ENCODE measurements at places on chromosomes 11 and 22.

GRCh38 chr11:13720940-13721339 lies 52.5 kb downstream of the FAR1 start:
- no peak for DNase-seq

DNA sequence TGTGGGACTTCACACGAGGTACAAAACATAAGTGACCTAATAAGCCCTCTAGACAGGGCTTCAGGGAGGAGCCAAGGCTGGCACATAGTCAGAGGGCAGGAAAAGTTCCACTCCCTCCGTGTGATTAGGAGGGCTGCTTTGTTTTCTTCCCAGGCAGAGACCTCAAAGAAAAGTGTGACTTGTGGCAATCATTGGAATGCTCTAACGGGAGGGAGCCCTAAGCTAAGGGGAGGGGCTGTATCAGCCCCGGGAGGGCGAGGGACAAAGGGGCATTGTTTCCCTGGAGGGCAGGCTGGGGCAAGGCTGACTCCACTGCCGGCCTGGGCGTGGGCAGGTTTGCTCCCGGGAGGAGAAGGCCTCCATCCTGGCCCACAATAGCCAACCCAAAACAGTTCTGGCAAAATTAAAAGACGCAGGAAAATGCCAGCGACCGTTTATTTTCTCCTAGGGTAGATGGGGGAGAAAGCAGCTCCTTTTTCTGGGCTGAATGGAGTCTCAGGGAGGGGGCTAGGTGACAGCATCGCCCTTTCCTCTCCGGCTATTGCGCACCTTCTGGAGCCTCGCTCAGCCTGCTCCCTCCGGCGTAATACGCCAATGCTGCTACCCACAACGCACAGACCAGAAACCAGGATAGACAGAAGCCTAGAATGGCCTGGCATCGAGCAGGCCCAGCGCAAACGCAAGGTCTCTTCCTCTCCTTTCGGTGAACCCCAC lies 60.2 kb downstream of the ENDOD1 start:
- DNase-seq = no peak

- DNase-seq = no peak
Measured at GRCh38 chr22:37659897-37660708, 1.6 kb downstream of the PDXP start.

GRCh38 chr11:75428281-75428724 lies 4.7 kb downstream of the KLHL35 start:
- DNase-seq = peak; percentile 83

DNA sequence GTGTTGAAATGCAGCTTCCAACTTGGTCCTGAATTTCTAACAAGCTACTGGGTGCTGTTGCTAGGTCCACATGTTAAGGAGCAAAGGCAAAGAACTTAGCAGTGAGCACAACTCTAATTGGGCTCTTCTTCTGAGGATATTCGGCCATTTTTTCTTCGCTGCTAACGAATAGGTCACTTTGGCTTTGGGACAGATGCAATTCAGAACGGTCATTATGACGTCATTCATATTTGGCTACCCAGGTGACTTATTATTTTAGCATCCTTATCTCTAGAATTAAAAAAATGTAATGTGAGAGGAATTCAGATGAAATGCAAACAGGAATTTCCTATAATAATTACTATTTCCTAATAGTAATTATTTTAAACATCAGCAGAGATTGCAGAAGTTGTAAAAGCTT lies 13.9 kb downstream of the TMA7B start:
- no peak for DNase-seq

- DNase-seq = peak; percentile 84
Measured at GRCh38 chr22:17705951-17706900, 67.7 kb downstream of the BCL2L13 start.

- no peak for DNase-seq
Measured at GRCh38 chr11:79461666-79462645, 21.1 kb upstream of the TENM4 start.

- DNase-seq = no peak
Measured at GRCh38 chr11:123249354-123249753, 54.3 kb upstream of the CLMP start.

DNA sequence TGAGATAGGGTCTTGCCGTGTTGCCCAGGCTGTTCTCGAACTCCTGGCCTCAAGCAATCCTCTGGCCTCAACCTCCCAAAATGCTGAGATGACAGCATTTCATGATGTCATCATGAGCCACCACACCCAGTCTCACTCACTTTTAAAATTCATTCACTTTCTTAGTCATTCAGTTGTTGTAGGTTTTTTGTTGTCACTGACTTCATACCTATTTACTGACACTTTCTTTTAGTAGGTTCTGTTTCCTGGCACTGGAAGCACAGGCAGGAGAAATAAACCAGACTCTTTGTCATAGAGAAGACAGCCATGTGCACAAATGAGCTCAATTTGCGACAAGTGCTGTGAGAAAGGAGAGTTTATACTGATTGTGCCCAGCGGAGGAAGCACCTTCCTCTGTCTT lies 10.5 kb downstream of the ART5 start:
- DNase-seq = no peak

GRCh38 chr22:44404341-44405020 lies 91.7 kb upstream of the SHISAL1 start:
- DNase-seq = no peak

- no peak for DNase-seq
Measured at GRCh38 chr11:73107597-73107996, 34.5 kb downstream of the FCHSD2 start.

GRCh38 chr11:75337195-75337654 lies 14.2 kb downstream of the ARRB1 start:
- no peak for DNase-seq

DNA sequence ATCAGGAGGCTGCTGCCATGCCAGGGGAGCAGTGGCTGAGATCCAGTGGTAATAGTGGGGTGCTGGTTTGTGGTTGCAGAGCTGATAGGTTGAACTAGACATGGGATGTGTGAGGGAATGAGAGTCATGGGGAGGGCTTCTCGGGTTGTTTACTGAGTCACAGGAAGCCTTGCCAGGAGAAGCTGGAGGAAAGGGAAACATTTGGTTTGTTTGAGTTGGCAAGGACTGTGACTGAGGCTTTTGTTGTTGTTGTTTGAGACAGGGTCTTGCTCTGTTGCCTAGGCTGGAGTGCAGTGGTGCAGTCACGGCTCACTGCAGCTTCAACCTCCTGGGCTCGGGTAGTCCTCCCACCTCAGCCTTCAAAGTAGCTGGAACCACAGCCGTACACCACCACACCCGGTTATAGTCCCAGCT lies 49.3 kb downstream of the CABIN1 start:
- peak; percentile 86 for DNase-seq

GRCh38 chr11:78783301-78783700 lies 208.6 kb upstream of the NARS2 start:
- DNase-seq = no peak

DNA sequence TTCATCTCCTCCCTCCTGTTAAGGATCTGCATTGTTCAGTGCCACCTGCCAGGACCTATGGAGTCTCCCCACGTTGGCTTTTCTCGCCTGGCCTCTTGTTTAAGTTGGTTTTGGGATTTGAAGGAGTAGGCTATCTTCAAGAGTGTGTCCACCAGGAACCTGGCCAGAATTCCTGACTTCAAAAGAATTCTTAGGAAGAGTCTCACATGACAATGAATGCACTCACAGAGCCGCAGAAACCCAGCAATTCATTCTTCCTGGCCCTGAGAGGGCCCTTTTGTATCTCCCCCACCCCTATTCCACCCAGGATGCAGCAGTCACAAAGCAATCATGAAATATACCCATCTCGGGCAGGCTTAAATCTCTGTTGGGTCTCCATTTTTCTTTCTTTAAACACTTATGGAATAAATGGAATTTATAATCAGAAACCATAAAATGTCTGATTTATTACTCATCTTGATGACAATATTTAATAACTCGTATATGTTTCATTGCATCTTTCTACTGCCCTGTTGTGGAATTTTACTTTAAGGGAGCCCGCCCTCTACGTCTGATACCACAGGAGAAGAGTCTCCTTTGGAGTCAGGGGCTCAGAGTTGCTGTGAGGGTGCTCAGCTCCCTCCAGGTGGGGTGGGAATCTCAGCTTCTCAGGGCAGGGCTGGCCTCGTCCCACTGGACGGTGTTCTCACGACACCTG lies 507.0 kb downstream of the NTM start:
- DNase-seq = no peak

GRCh38 chr11:405323-405953 lies 9.4 kb downstream of the SIGIRR start:
- no peak for DNase-seq

- DNase-seq = no peak
Measured at GRCh38 chr11:3946455-3947017, 91.1 kb downstream of the STIM1 start.

- no peak for DNase-seq
Measured at GRCh38 chr11:1665313-1665712, 31.7 kb upstream of the KRTAP5-6 start.

- DNase-seq = no peak
Measured at GRCh38 chr11:113553915-113554314, 78.7 kb upstream of the DRD2 start.

DNA sequence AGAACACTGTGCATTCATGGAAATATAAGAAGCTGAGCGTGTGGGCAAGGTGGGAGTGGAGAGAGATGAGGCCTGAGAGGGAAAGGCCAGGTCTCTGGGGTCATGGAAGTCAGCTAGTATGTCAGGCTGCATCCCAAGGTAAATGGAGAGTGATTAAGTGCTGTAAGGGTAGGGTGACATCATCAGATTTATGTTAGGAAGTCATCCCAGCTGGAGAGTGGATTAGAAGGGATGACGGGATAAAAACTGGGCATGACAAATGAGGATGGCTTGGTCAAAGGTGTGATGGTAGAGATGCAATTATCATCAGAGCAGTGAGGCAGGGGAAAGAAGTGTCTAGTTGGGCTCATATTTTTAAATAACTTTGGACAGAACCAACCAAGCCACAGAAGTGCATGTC lies 3.5 kb upstream of the ENDOD1 start:
- DNase-seq = no peak

GRCh38 chr11:68743539-68743938 lies 7.8 kb downstream of the TESMIN start:
- no peak for DNase-seq

DNA sequence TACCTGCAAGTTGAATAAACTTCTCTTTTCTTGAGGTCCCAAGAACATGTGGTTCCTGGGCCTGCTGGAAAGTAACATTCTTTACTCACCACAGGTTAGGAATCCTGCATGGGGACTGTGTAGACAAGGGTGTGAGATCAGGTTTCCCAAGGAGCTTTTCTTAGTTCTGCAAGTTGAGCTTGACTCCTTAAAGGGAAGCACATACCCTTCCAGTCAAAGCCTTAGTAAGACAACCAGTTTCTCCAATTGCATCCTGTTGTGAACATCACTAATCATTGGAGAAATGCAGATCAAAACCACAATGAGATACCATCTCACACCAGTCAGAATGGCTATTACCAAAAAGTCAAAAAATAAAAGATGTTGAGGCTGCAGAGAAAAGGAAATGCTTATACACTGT lies 48.3 kb upstream of the PAK1 start:
- DNase-seq = no peak

DNA sequence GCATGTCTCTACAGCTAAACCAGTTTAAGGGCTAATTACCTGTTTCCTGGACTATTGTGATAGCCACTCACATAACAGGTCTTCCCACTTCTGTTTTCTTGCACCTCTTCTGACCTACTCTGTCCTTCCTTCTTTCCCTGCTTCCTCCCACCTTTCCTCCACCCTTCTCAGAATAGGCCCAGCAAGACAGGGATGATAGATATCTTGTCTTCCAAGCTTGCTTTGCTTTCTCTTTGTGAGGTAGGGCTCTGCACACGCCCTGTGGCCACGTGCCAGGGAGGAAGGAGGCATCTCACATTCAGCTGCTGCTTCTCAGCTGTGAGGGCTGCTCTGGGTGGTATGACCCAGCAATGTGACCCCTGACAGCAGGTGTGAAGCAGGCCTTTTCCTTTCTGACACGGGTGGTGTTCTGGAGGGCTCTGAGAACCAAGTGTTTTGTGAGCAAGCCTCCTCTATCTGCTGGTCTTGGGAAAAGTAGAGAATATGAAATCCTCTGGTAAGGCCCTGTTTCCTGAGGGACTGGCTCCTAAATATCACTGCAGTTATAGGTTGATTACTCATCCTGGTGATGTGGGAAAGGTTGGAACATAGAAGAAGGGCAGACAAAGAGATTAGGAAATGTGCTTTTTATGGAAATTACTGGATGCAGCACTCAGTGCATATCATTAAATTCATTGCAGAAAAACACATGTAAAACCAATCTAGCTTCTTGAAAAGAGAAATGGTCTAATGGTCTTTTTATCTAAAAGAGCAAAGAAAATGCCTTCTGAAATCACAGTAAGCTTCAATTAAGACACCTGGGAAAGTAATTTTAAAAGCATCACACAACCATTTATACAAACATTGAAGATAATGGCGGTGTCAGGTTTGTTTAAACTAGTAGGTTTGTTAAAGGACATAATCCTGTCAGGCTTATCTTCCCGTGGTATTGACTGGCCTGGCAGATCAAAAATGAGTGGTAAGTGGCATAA lies 8.5 kb downstream of the AMOTL1 start:
- DNase-seq = peak; percentile 62

GRCh38 chr11:109040303-109040702 lies 375.4 kb downstream of the DDX10 start:
- DNase-seq = no peak

DNA sequence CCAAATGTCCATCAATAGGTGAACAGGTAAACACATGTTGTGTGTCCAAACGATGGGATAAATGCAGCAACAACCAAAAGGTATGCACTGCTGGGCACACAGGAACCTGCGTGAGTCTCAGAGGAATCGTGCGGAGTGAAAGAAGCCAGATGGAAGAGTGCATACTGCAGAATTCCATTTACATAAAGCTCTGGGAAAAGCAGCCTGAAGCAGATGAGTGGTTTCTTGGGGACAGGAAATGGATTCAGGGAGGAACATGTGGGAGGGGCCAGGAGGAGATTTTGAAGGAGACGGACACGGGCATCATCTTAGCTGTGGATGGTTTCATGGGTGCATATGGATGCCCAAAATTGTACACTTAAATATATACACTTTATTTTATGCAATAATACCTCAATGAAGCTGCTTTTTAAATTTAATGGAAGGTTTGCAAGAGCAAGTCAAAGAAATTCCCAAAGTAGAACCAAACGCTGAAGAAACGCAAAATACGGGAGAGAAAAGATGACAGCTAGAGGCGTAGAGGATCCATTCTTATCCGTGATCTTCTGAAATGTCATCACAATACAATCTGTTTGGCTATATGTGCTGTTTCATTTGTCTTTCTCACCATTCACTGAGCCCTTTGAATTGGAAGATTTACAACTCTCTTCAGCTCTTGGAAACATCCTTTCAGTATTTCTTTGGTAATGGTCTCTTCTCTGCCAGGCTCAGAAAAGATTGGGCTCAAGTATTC lies 24.5 kb downstream of the ST14 start:
- DNase-seq = no peak

GRCh38 chr11:102989379-102990047 lies 34.0 kb upstream of the MMP13 start:
- no peak for DNase-seq

All from GM04504 (cell line).